HL-60 (cell line): ENCODE measurements at places on chromosomes 4 and X.

GRCh38 chr4:10201381-10202223 is 85.0 kb upstream of the WDR1 start:
- no peak for DNase-seq

GRCh38 chrX:115639334-115639880 is 78.4 kb downstream of the PLS3 start:
- no peak for DNase-seq

DNA sequence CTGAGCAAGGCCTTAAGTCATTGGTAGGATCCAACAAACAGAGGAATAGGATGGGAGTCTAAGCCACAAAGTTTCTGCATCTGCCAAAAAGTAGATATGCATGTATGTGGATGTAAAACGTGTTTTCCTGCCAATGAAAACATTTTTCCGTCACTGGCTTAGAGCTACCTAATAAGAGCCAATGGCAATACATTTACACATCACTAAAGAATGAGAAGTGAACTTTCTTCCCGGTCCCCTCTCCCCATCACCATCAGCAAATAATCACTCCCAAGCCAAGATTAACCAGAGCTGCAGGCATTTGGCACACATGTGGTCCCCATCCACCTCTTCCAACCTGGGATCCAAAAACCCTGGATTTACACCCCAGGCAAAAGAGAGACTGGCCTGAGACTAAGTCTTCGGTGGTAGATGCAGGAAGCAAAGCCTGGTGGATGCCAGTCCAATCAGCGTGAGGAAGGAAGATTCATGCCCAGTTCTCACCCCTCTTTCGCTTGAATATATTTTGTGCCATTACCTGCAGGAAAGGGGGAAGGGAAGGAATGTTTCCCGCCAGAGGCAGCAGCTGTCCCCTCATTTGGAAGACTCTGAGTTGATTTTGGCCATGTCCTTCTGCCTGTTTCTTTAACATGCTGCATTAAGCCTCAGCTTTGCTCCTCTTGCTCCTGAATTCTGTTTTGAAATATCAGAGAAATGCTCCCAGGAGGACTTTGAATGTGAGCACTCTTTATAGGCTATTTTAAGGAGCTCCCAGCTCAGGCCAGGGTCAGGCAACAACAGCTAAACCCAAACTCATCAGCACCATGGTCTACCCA is 131.4 kb downstream of the CHIC2 start:
- no peak for DNase-seq

DNA sequence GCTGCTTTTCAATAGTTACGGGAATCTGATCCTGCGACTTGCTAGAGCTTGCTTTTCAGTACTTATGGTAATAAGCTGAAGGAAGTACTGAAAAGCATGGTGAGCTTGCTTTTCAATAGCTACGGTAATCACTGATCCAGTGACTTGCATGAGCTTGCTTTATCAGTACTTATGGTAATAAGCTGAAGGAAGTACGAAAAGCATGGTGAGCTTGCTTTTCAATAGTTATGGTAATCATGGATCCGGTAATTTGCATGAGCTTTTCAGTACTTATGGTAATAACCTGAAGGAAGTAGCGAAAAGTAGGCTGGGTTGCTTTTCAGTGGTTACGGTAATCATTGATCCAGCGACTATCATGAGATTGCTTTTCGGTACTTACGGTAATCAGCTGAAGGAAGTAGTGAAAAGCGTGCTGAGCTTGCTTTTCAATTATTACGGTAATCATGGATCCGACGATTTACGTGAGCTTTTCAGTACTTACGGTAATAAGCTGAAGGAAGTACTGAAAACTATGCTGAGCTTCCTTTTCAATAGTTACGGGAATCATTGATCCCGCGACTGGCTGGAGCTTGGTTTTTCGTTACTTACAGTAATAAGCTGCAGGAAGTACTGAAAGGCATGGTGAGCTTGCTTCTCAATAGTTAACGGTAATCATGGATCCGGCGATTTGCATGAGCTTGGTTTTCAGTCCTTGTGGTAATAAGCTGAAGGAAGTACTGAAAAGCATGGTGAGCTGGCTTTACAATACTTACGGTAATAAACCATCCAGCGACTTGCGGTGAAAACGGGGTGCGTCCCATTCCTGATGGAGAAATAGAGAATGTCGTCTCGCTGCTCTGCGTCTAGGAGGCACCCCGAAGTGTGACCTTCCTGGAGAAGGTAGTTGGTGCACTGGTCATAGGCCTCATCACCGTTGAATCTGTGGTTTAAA is 6.5 kb downstream of the CRLF2 start:
- DNase-seq: peak; percentile 40

DNA sequence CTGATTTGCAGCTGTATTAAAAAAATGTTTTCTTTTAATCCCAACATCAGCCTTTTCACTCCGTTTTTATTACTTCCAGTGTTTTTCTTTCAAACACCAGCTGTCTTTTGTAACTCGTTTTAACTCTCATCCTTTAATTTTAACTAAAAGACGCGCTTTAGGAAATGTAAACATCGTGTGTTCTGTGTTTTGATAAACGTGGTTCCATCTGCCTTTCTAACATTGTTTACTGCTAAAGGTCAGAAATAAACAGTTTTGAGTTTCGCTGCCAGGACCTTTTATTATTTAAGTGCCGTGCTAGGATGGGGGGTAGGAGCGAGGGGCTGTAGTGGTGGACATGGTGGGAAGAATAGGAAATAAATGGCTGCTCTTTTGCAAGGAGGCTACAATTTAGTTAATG is 1.5 kb downstream of the N4BP2 start:
- DNase-seq: no peak

DNA sequence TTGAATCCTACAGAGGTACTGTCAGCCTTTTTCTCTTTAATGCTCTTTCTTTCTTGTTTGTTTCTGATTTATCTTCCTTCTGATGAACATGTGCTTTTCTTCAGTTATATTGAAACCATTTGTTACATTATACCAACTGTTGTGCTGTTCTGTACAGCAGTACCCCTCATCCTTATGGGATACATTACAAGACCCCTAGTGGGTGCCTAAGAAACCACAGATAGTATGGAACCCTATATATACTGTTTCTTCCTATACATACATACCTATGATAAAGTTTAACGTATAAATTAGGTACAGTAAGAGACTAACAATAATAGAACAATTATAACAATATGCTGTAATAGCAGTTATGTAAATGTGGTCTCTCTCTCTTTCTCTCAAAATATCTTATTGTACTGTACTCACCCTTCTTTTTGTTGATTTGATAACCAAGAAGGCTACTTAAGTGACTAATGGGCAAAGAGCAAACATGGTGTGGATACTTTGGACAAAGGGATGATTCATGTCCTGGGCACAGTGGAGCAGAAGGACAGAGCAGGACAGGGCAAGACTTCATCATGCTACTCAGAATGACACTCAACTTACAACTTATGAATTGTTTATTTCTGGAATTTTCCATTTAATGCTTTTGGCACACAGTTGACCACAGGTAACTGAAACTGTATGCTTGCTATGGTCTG is 10.7 kb upstream of the YIPF7 start:
- DNase-seq: no peak

DNA sequence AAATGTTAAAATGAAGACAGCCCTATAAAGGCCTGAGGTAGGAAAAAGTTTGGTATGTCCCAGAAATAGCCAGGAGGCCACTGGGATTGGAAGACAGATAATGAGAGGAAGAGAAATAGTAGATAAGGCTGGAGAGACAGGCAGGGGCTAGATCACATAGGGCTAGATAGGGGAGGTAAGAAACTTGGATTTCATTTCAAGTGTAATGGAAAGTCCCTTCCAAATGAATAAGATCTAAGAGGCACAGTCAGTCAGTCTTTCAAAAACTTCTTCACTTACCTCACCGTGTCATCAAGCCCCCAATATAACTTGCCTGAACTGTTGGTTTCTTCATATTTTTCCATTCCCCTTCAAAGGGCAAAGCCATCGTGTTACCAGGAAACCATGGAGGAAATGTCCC is 121.8 kb downstream of the SPCS3 start:
- no peak for DNase-seq

GRCh38 chr4:23770011-23770410 is 119.8 kb downstream of the PPARGC1A start:
- no peak for DNase-seq

DNA sequence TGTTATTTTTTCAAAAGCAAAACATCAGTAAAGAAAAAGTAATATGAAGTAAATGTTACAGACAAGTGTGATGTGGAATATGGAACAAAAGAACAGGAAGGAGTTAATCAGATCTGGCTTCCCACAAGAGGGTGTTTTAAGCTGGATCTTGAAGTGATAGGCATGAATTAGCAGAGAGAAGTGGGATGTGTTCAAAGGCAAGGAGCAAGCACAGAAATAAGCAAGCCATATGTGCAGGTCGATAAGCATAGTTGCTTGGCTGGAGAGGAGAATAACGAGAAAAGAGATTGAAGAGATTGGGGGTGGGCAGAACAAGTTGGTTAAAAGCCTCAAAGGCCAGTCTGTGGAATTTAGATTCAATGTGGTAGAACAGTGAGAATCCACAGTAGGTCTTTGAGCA is 60.9 kb upstream of the PRPS1 start:
- no peak for DNase-seq

DNA sequence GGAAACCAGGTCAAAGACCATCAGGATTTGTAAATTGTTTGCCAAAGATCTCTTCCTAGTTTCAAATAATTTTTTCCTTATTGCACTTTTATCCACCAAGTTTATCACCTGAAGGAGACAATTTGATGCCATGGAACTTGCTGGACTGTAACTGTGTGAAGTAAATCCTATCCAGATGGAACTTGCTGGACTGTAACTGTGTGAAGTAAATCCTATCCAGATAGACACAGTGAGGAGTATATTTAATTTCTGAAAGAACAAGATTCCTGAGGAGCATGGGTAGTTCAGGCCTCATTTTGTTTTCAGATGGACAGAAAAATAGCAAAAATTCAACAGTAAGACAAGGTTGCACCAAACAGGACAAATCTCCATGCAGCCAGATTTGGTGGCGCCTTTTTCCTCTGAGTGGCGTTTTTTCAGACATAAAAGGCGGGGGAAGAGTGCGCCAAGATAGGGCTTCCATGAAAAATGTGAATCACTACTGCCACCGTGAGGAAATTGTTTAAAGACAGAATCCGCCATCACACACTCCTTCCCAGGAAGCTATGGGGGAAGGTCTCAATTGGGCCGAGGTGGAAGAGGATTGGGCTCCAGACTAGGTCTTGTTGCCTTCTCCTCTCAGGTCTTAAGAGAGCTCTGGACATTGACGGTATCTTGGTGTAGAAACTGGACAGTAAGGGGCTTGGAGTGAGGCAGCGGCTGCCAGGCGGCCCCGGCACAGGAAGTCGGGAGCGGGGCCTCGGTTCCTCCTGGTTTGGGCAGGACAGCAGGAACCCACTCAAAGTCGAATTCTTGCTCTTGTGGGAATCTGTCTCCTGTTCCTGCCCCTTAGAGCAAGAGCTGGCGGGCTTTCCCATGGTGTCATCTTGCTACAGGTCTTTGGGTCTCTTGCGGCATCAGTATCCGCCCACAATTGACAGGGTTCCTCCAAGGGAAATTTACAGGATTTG is 234.7 kb downstream of the OR13H1 start:
- peak; percentile 75 for DNase-seq

- no peak for DNase-seq
These were observed 2.2 kb downstream of the BTK start for GRCh38 chrX:101383679-101384205.

GRCh38 chr4:4419896-4420295 is 33.0 kb downstream of the NSG1 start:
- no peak for DNase-seq

DNA sequence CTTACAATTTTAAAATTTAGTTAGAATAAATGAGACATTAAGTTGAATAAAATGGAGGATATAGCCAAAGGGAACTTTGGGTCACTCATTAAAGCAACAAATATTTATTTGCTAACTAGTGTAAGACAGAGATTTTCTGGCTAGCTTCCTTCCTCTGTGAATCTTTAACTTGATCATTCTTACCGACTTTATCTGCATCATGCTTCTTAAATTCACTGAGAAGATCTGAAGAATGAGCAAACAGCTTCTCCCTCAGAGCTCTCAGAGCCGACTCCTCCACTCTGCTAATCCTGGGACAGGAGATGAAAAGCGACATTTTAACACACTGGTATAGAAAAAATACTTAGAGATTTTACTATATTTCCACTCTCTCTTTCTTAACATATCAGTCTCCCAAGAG is 35.1 kb downstream of the PPEF2 start:
- DNase-seq: no peak

GRCh38 chrX:131918839-131919238 is 104.3 kb upstream of the STK26 start:
- DNase-seq: no peak

DNA sequence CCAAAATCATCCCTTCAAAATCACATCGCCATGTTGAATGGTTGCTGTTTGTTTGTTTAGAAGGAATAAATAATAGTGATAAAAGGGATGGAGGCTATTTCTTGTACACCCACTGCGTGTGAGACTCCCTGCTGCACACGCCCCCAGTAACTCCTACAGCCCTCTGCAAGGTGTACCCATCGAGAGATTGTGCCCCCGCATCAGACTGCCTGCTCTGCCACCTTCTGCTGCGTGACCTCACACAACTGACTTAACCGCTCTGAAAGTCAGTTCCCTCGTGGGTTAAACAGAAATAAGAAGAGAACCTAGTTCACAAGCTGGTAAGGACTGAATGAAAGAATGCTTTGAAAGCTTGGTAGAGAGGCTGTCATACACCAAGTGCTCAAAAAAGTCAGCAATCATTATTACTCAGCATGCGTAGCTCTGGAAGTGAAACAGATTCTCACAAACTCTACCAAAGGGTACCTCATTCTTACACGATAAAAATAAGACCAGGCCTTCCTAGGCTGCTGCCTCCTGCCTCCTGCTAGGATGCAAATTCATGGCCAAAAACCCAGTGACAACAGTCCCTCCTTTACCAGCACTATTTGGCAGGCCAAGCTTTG is 147.1 kb downstream of the CPEB2 start:
- no peak for DNase-seq

GRCh38 chr4:21885241-21885640 is 63.3 kb downstream of the KCNIP4 start:
- no peak for DNase-seq

DNA sequence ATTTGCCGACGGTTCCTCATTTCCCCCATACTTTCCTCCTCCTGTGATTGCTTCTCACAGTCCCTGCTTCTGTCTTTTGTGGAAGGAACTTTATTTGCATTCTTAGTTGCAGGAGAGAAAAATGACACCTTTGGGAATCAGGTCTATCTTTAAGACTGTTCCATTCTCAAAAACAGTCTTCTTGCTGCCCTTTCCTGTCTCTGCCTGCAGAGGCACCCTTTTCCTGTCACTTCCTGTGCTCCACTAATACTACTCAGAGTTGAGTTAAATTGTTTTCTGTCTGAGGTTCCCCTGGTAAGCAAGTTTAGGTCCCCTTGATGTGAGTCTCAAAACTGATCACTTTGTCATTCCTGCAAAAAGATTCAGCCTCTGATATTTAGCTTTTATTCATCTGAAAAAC is 208.8 kb upstream of the CLNK start:
- DNase-seq: no peak

DNA sequence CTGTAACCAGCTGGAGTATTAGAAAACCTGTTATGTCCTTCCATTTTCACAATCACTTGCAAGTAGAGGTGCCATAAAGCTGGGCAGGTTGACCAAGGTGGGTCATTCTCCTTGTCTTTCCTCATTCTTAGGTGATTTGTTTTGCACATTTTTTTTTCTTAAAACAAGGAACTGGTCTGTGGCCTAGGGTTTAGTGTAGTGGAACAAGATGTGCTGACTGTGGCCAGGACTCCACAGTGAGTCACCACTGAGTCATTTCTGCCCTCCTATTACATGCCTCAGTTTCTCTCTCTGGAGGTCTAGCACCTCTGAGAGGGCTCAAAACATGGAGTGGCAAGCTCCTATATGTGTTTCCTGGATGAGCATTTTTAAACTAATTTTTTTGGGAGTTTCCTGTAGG is 355.9 kb downstream of the GPM6A start:
- DNase-seq: no peak
